ENCODE measurements at places on chromosomes 6 and 20.

DNA sequence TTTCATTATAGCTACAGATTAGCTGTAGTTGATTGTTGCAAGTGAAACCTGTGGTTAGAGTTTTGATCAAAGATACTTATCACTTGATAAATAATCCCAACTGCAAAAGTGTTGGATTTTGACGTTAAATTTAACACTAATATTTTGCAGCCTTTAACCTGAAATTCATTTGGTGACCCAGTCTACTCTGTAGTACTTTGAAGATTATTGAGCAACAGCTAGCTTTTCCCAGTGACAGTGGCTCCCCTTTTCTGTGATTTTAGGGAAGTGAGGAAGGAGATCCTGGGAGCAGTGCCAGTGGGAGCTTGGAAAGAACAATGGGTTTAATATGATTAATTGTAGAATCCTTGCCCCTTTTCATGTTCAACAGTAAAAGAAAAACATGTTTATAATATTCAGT, 76.9 kb downstream of the NCOA3 start:
- DNase-seq: no peak

DNA sequence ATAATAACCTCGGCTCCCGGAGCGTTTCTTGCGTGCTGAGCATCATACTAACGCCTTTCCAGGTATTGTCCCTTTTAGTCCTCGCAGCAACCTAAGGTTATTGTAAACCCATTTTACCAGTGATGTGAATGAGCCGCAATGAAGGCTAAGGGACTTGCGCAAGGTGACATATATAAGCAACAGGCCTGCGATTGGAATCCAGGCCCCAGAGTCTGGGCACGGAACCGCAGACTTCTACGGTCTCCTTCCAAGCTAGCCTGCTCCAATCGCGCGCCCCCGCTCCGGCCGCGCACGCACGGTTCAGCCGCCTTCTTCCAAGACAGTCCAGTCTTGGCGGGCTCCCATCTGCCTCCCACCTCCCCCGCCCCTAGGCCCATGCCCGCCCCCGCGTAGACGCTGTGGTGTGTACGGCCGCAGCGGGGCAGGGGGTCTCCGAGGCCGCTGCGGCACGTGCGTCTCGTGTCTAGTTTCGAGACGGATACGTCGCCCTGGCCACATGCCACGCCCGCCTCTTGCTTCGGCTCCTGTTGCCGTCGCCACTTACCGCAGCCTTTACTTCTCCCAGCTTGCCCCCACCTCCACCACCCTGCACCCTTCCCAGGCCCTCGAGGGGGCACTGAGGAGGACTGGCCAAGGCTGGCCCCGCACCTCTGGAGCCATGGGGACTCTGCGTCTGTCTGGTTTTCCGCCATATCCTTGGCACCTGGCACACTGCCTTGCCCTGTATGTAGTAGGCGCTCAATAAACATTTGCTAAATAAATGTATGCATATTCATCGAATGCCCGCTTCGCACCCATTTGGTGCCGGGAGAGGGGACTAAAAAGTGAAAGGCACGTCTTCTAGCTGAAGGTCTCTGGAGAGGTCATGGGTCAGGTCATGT, 855 bp upstream of the GFOD1 start:
- no peak for DNase-seq

- no peak for DNase-seq
These were observed 61.0 kb downstream of the EDN3 start for GRCh38 chr20:59361411-59361810.

GRCh38 chr20:57709823-57710799, at the start of gene PMEPA1:
PMEPA1 (minus strand) TSS chr20:57710015; CDS start chr20:57709582, 433 bp downstream.
- DNase-seq: peak; percentile 88

DNA sequence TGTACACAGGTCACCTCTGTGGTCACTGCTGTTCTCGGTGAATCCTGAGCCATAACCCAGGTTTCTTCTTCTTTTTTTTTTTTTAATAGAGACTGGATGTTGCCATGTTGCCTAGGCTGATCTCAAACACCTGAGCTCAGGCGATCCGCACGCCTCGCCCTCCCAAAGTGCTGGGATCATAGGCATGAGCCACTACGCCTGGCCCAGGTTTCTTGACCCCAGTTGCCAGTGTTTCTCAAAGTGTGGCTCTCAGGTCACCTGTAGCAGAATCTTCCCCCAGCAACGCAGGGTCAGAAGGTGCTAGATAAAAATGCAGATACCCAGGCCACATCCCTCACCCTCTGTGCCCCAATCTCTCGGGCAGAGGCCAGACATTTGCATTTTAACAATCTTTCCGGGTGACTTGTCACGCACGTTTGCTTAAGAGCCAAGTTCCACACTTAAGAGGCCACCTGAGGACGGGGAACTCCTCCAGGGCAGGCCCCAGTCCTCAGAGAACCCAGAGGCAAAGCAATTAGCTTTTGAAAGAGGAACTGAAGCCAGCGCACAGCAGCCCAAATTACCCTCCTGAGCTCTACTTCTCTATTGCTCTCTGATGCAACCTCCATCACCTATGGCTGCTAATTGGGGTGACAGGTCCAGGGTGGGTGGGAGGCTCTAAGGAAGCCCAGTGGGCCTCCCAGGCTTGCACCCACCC, 81.8 kb downstream of the NFATC2 start:
- no peak for DNase-seq

DNA sequence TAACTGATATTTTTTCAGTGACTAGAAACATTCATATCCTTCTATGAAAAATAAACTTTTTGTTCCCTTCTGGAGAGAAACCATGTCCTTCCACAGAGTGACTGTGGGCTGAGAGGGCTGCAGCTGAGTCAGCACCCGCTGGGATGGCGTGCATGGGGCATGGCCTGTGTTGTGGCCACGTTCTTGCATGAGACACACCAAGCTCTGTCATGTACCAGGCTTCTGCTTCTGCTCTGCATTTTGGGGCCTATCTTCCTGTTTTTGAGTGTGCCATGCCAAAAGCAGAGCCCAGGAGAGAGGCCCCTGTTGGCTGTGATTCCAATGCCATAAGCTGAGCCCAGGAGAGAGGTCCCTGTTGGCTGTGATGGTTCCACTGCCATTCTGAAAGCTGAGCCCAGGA, 10.8 kb downstream of the APMAP start:
- no peak for DNase-seq

DNA sequence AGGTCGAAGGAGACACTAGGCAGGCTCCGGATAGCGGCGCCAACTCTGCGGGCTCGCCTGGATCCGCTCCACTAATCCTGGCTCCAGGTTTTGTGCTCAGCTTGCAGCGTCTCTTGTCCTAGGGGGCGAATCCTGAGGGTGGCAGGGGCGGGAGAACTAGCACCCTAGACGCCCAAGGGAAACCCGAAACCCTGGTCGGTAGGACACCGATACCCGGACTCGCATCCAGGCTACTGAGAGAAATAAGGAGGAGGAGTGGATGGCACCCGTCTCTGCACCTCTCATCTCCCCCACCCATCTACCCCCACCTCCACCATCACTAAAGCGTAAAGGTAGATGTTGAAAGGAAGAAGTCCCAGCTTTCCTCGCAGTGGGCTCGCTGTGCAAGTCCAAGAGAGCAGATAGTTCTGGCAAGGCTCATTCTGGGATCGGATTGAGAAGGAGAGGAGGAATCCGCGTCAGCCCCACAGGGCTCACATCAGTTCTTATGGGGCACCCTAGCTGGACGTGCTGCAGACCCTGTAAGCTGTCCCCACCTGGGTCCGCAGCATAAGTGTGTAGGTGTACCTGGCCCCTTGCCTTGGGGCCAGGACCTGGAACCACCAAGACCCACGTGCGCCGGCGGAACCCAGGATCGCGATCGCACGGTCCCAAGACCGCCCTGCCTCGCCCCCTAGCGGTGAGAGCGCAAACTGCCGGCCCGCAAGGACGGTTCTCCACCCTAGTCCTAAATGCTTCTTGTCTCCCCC, 6.9 kb downstream of the SLC32A1 start:
- DNase-seq: peak; percentile 78

DNA sequence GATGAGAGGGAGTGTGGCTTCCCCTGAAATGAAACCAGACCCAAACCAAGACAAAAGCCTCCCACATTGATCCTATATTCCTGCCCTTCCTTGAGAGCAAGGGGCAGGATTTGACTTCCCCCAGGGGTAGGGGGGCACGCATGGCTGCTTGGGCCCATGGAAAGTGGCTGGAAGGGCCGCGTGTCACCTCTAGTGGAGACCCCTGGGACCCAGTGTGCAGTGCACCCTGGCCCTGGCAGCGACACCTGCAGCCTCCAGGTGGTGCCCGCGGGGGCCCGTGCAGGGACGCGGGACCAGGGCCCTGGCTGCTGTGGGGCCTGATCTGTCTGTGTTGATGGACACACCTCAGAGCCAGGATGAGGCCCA, 18.0 kb upstream of the SLCO4A1 start:
- no peak for DNase-seq

DNA sequence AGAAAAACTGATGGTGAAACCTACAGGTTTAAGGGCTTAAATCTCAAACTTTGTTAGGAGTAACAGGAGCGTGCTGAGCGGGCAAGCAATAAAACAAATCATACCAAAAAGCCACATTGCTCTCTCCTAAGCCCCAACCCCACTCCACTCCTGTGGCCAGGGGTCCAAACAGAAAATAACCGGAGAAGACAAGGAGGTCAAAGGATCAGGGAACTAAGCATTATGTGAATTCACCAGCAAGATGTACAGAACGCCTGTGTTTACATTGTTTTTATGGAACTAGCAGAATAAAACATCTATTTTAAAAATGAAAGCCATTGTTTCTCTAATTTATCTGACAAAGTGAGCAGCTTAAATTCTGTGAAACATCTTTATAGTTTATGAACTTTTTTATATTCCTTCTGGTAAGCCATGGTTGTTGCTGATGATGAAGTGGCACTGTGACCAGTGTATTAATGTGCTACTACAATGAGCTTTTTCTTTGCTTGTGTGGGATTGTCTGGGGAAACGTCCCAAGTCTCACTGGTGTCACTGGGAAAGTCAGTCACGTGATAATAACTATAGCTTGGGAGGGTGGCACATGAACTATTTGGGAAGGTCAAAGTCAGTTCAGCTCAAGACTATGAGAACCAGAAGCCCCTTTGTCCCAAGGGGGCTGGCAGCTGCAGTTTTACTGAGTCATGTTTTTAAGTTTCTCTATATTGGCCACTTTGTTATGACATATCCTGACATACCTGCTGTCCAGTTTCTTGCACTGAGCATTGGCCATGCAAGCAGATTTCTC, 9.8 kb downstream of the FAM210B start:
- DNase-seq: no peak

DNA sequence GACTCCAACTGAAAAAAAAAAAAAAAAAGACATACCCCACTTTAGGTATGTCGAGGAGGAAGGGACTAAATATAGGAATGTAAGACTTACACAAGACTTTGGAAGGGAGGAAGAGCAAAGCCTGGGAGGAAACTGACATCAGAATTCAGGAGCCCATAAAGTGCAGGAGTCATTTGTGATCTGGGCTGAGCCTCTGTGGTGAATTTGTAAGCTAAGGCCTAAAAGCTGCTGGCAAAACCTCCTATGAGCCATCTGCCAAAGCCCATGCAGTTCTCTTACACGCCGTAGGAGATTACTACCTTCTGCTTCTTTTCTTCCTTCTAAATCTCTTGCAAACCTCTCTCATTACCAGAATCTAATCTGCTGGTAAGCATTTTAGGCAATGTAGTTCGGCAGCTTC, 52.0 kb upstream of the THEMIS start:
- DNase-seq: no peak

DNA sequence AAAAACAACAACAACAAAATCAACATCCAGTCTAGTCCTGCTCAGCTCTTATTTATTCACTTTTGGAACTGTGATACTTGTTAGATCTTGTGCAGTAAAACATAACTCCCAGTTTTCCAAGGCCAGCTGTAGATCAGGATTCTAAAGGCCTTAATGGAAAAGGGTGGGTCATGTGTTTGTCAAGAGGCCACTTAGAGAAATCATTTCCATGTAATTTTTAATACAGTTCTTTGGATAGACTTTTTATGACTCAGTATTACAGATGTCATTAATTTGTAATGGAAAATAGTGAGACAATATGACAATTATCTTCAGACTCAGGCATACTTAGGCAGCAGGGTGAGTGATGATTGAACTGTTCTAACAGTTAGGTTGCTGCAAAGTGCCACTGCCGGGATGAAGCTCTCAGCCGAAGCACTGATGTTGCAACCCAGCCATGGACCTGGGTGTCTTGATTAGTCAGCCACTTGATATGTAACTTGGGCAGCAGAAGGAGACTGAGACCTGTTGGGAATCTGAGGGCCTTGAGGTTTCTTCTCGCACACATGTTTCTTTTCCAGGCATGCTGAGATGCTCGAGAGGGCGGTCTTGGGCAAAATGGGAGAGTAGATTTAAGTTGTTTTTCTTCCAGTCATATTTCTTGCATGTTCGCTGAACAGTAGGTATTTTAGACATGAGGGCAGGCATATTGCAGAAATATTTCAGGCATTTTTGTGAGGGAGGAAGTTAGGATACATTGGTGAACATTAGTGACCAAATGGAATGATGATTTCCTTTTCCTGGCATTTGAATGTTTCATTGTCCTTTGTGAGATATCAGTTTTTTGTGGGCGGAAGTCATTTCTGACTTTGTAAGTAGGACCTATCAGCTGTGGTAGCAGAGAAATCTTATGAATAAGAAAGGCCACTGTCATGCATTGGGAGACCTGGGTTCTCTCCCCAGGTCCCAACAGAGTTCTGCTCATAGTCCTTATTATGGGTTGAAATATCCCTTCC, 52.3 kb downstream of the SLX4IP start:
- DNase-seq: no peak

DNA sequence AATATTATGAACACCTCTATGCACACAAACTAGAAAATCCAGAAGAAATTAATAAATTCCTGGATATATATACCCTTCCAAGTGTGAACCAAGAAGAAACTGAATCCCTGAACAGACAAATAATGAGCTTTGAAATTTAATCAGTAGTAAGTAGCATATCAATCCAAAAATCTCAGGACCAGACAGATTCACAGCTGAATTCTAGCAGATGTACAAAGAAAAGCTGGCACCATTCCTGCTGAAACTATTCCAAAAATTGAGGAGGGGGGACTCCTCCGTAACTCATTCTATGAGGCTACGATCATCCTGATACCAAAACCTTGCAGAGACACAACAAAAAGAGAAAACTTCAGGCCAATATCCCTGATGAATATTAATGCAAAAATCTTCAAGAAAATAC, 67.0 kb upstream of the PDE7B start:
- no peak for DNase-seq

- DNase-seq: no peak
These were observed 241 bp upstream of the CFAP206 start for GRCh38 chr6:87407561-87407900.

DNA sequence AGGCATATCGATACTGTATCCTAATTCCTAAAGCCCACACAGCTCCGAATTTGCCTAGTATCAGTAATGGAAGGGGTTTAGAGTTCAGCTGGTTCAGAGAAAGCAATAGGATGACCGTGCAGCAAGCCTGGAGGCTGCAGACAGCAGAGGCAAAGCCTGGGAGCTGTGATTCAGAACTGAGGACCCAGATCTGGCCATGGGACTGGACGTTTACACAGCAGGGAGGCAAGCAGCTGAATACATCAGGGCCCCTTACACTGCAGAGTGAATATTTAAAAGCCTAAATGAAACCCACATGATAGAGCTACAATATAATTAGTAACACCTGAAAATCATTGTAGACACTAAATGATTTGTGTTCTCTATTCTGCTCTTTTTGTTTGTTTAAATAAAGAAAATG, 38.0 kb downstream of the ELOVL2 start:
- DNase-seq: no peak

GRCh38 chr6:142735204-142735603, 209.8 kb downstream of the HIVEP2 start:
- DNase-seq: no peak

- no peak for DNase-seq
These were observed 172.7 kb downstream of the MRPL14 start for GRCh38 chr6:43954311-43955131.
